Activated naive CD4-positive, alpha-beta T cell treated with anti-CD3 and anti-CD28 coated beads, Interleukin-2, amount 10 ng/mL, durations not matched to agents 7 days and 5 days (primary cell): ENCODE measurements at places on chromosomes 11 and 22.

DNA sequence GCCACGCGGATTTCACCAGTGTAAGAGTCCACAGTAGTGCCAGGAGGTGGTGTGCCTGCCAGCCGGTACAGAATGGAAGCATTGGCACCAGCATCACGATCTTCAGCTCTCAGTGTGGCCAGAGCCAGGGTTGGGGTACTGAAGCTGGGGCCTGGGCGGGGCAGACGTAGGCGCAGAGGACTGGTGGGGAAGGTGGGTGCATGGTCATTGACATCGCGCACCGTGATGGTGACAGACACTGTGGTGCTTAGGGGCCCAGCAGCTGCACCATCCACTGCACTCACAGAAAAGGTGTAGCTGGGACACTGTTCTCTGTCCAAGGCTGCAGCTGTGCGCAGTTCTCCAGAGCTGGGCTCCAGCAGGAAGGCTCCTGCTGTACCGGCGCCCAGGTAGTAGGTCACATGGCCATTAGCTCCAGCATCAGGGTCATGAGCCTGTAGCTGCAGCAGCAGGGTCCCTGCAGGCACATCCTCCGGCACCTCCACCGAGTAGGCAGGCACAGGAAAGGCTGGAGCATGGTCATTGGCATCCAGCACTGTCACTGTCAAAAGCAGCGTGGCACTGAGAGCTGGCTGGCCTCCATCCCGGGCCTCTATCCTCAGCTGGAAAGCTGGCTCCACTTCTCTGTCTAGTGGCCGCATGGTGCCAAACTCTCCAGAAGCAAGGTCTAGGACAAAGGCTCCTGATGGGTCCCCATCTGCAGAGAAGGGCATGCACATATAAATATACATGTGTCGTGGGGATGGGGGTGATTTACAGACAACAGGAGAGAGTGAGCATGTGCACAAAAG is 7.9 kb upstream of the TPP1 start:
- no peak for DNase-seq
- H3K4me3 ChIP-seq: peak overlapping the region; percentile 4
- H3K4me1 ChIP-seq: peaks cover 24% of the 10 kb centered on the region

DNA sequence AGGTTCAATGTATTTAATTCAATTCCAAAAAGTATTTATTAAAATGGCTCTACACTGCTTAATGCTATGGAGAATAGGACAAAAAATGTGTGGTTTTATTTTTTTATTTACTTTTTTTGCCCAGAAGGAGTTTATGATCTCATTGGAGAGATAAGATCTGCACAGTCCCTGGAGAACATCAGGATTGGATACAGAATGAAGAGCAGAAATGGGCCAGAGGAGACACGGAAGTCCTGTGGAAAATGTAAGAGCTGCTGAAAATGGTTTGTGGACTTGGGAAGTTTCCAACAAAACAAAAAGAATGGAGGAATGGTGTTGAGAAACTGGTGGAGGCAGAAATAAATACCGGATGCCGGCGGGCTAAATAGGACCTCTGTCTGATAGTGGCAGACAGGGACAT is 554.6 kb downstream of the OPCML start:
- no peaks in the 10 kb centered on the region for H3K36me3 ChIP-seq
- no peaks in the 10 kb centered on the region for H3K4me1 ChIP-seq
- no peak overlapping the region for H3K4me3 ChIP-seq

DNA sequence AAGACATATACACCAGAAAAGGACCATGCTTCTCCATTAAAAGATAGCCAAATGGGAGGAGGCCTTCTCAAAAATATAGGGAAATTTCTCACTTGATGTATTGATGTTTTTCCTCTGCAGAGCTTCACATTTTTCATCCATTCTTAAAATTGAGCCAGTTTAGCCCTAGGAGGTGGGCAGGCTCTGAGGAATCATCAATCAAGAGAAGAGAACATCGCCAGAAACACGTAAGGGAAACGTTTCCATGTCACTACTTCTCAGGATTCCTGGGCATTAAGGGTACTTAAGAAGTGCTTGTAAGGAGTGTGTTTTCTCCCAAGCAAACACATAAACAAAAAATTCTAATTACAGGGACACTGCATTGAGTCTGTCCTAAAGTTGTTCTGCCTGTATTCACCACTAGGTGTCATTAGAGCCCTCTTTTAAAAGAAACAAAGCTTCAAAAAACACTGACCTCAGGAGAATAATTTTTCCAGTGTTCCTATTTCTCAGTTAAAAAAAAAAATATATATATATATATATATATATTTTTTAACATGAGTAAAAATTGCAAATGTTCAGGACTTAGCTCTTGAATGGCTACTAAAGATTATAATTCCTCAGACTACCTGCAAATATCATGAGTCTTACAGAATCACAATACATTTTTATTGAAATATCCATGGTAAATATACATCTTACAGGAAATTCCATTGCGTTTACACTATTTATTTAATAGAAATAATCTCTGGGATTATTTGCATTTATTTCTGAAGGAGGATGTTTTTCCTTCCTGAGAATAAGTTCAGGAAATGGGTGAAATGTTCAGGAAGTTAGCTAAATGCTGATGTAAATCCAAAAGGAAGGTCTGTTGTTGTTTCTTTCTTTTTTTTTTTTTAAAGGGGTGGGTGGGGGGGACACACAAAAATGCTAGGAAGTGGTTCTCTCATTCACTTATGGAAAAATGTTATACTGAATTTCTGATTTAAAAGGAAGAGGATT is 16.0 kb downstream of the FZD4 start:
- peaks cover 8% of the 10 kb centered on the region for H3K27me3 ChIP-seq
- no peak overlapping the region for H3K27ac ChIP-seq
- no peaks in the 10 kb centered on the region for H3K36me3 ChIP-seq

DNA sequence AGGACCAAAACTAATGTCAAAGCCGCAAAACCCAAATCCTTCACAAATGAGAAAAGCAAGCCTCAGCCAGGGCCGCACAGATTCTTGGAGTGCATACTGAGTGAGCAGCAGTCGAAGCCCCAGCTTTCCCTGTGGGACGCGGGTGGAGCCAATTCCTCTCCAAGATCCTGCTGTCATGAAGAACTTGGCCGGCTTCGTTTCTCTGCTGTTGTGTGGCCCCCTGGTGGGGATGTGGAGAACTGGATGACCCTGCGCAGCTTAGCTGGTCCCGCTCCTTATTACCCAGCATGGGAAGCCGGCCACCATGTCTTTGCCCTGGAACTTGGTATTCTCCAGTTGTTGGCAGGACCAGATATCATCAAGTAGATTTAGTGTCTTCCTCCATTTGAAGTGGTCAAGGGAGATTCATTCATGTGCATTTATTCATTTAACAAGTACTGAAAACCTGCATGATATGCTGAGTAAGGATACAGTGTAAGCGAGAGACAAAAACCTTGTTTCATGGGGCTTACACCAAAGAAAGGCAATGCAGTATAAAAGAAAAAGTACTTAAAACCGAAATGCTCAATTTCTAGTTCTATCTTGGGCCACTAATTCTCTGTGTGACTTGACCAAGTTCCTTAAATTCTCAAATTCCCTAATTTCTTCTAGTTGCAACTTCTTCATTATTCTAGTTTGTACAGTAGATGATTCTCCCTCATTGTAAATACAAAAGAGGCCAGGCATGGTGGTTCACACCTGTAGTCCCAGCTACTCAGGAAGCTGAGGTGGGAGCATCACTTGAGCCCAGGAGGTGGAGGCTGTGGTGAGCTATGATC is 56.7 kb upstream of the CRTAM start:
- DNase-seq: peak; percentile 80

DNA sequence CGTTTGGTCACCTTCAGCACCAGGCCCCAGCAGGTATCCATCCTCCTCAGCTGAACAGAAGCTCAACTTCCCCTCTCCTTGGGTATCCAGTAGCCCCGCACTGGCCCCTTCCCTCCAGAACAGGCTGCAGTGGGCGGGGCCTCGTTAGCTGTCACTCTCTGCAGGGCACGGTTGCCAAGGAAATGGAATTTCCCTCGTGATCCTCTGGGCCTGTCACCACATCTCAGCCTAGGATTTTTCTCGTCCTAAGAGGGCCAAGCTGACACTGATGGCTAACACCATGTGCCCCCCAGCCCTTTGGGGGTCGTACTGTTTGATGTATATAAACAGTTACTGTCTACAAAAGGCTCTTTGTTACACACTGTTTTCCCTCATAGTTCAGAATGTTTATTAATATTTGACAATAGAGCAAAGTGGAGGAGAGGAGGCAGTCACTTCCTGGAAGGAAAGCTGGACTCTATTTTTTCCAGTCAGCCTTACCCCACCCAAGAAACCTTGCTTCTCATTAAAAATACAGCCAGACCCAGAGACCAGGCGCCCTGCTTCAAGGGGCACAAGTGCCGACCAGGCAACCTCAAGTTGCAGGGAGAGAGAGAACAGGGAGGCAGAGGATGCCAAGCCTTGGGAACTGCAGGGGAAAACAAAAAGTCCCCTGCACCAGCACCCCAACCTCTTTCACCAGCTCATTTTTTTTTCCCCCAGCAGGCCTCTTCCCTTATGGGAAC is 44.5 kb downstream of the FEZ1 start:
- H3K4me1 ChIP-seq: no peaks in the 10 kb centered on the region
- H3K36me3 ChIP-seq: no peaks in the 10 kb centered on the region
- no peak overlapping the region for H3K27ac ChIP-seq
- no peak for DNase-seq

DNA sequence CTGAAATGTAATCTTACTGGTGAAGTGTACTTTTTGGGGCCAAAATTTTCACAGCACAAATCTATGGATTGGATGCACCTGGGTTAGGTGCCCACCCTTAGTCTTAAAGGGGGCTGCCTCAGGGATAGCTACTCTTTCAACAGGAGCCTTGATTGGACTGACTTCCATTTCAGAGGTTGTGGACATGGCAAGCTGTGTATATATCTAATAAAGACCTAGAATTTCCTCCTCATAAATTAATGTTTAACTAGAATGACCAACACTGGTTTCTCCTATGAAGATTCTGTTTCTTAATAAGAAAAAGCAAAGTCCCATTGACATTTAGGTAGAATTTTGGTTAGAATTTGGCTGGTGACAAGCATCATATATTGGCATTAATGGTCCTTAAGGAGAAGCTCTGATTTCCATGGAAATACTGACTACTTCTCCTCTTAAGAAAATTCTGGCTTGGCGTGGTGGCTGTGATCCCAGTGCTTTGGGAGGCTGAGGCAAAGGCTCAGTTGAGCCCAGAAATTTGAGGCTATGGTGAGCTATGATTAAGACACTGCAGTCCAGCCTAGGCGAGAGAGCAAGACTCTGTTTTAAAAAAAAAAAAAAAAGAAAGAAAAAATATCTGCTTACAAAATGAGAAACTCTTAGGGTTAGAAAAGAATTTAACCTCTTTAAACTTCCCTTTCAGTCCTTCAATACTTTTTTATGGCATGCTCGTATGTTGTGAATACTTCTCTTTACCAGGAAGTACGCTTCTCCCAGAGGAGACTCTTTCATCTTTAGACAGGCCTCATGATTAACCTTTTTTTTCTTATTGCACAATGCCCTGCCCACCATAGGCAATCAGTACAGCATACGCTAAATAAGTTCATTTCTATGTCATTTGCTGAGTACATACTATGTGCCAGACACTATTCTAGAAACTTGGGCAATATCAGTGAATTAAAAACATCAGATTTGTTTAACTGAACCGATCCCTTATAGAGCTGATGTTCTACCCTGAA is 77.2 kb downstream of the PRR5L start:
- no peak overlapping the region for H3K27ac ChIP-seq
- H3K4me1 ChIP-seq: peaks cover 26% of the 10 kb centered on the region
- no peak for DNase-seq
- H3K36me3 ChIP-seq: no peaks in the 10 kb centered on the region
- H3K4me3 ChIP-seq: no peak overlapping the region

GRCh38 chr22:22593964-22594656 is 35.0 kb upstream of the PRAME start:
- DNase-seq: peak; percentile 72
- peaks cover 34% of the 10 kb centered on the region for H3K27me3 ChIP-seq
- no peaks in the 10 kb centered on the region for H3K36me3 ChIP-seq

DNA sequence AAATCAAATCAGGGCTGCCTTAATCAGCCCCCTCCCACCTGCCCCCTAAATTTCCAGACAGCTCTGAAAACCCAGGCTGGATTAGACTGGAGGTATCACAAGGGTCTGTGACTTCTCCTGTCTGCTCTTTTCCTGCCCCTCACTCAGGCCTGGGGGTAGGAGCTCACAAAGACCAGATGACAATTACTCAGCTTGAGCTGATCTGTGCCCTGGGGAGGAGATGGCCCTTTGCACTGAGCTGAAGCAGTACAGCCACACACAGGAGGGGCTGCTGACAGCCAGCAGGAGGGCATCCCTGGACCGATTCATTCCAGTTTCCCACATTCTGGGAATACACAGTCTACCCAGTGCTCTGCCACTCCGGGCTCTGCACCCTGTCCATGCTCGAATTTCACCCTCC is 4.2 kb downstream of the ABCC8 start:
- no peaks in the 10 kb centered on the region for H3K36me3 ChIP-seq
- peaks cover 71% of the 10 kb centered on the region for H3K27me3 ChIP-seq
- H3K4me1 ChIP-seq: peaks cover 5% of the 10 kb centered on the region
- H3K27ac ChIP-seq: no peak overlapping the region
- no peak for DNase-seq

GRCh38 chr11:128723531-128723930 is 29.7 kb downstream of the FLI1 start:
- peaks cover 61% of the 10 kb centered on the region for H3K36me3 ChIP-seq
- peak overlapping the region; percentile 29 for H3K4me3 ChIP-seq
- DNase-seq: no peak
- peak overlapping the region; percentile 58 for H3K27ac ChIP-seq
- H3K27me3 ChIP-seq: no peaks in the 10 kb centered on the region
- H3K4me1 ChIP-seq: peaks cover 98% of the 10 kb centered on the region

DNA sequence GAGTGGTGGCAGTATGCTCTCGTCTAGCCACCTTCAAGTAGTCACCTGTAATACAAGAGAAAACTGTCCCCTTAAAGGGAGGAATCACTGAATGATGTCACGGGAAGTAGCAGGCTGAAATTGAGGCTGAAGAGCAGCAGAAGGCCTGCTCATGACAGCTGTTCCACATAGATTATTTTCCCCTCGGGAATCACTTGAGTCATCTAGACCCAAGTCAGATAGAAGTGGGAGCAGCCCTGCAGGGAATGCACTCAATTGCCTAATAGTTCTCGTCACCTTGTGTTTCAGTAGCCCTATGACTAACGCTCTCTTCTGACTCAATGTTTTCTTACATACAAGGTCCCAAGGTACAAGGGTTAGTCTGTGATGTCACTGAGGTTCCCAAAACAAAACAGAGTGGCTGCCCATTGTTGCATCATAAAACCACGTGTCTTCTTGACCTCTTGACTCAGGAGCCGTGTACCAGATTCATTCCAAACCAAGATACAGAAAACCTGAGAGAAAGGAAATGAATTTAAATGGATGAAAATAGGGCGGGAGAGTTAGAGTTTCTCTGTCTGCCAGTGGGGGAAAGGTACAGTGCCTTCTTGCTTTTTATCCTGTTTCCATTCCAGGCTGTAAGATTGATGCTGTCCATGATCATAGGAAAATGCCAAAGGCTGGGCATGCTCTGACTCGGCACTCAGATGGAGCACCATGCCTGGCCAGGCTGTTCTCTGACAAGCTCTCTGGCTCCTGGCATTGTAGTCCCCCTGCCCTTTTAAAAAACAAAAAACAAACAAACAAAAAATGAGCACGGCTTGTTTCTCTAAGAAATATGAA is 21.6 kb upstream of the C11orf96 start:
- no peak overlapping the region for H3K27ac ChIP-seq
- no peaks in the 10 kb centered on the region for H3K27me3 ChIP-seq
- H3K4me1 ChIP-seq: peaks cover 4% of the 10 kb centered on the region
- DNase-seq: no peak
- peaks cover 22% of the 10 kb centered on the region for H3K36me3 ChIP-seq

GRCh38 chr22:27782088-27782487 is 19.5 kb downstream of the MN1 start:
- no peak for DNase-seq
- no peaks in the 10 kb centered on the region for H3K4me1 ChIP-seq
- H3K27me3 ChIP-seq: peaks cover 16% of the 10 kb centered on the region
- H3K27ac ChIP-seq: no peak overlapping the region

- H3K36me3 ChIP-seq: peaks cover 18% of the 10 kb centered on the region
- H3K4me1 ChIP-seq: peaks cover 6% of the 10 kb centered on the region
- peak overlapping the region; percentile 33 for H3K27ac ChIP-seq
Measured at GRCh38 chr22:23267226-23268043, 87.1 kb downstream of the BCR start.
